AG08395 (cell line): ENCODE measurements at places on chromosomes 7 and 10.

DNA sequence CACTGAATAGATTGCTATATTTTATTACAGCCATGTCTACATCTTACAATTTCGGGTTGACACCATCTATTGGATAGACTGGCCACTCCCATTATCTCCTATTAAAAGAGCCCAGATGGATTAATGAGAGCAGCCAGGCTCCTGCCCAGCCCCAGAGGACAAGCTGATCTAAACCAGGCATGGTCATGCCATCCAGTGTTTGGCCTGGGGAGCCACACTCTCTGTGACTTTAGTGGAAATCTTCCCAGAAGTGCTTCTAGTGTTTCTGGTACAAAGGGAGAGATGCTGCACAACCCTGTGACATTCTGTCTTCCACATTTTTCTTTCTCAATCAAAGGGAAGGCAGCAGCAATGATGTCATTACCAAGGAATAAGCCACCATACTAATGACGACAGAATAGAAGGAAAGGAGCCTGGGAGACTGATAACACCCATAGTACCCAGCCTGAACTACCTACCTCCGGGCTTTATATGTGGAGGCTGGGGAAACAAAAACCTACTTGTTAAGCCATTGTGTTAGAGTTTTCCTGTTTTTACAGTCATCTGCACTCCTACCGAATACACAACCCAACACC is 5.0 kb downstream of the NEBL start:
- no peak for DNase-seq

DNA sequence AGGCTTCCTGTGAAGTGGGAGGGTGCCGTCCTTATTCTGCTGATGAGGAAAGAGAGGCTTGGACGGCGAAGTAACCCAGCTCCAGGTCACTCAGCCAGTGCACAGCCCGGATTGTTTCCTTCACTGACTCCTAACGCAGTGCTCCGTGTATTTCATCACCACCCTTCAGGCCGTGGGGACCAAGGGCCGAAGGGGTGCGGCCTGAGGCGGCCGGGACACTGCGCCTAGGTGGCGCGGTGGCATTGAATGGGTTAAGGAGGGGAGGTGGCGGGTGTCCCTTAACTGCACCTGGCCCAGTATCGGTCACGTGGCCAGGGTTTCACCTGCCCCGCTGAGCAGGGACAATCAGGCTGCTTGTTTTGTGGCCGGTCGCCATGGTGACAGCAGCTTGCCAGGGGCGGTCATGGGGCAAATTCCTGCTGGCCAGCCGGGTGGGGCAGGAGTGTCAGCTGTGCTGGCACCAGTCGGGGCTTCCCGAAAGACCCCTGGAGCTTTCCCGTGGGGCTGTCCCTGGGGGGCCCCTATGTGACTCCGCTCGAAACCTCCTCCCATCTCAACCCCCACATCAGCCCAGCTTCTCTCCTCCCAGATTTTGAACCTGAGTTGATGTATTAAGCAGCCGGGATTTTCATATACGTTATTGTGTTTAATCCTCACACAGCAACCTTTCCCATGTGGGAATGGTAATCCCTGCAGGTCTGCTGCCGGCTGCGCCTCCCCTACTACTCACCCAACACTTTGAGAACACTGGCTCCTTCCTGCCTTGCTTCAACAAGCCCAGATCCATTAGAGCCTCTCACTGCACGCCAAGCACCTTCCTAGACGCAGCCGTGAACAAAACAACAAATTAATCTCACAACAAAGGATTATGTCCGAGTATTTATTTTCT is 4.4 kb upstream of the ABHD11 start:
- no peak for DNase-seq

- no peak for DNase-seq
Measured at GRCh38 chr7:74056096-74056915, 27.3 kb upstream of the LIMK1 start.

DNA sequence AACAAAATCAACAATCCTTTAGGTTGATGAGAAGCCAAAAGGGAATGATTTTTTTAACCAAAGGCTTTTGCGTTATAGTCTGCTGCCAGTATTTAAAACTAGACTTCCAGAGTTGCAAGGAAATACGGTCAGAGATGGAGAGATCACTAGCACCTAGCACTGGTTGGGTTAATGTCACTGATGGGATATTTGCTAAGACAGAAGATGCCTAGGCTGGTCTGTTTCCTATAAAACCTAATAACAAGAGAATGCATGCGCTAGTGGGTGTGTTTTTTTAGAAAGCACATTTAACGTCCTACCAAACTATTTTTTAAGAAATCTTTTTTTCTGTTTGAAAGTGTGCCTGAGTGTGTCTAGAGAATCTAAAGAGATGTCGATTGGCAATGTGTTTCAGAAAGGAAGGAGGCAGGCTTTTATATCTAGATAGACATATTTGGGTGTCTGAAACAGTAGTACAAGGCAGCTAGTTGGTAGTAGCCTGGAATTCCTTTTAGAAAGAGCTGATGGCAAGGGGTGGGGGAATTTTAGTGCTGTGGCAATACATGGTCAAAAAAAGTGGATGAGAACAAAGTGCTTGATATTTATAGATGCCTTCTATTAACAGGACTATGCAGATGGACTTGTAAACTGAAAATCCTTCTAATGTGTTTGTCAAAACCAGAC is 863 bp downstream of the CALD1 start:
- no peak for DNase-seq

DNA sequence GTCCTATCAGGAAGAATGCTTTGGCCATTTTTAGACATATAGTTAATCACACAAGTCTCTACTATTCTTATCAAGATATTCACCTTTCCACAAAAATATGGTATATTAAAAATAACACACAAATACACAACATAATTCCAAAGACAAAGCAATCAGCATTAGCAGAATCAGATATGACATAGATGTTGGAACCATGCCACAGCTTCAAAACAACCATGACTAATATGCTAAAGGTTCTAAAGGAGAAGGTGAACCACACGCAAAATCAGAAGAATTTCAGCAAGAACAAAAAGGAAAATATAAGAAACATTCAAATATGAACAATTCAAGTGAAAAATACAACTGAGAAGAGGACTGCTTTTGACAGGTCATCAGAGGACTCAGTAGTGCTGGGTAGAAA is 670.2 kb upstream of the SORCS1 start:
- no peak for DNase-seq

- DNase-seq = no peak
Measured at GRCh38 chr7:90836937-90837336, 240.8 kb downstream of the CDK14 start.

DNA sequence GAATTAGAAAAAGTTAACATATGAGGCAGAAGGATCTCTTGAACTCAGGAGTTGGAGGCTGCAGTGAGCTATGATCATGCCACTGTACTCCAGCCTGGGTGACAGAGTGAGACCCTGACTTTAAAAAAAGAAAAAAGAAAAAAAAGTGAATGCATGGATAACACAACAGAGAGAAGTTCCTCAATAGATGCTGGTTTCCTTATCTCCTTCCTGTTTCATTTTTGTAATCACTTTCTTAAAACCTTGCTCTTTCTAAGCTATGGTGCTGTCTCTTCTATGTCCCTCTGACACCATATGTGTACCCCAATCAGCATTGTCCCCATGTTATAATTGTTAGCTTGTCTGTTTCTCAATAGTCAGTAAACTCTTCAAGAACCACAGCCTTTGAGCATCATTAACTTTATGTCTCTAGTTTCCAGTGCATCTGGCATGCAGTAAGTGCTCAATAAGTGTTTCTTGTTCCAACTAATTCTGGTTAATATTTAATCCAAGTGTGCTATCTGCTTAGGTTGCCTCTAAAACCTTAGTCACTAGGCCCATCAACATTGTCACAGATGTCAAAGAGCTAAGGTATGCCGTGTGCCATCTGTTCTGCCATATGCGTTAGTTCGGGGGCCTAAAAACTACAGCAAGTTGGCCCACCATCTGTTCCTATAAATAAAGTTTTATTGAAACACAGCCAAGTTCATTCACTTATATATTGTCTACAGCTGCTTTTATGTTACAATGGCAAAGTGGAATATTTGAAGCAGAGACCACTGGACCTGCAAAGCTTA is 36.2 kb downstream of the MPP7 start:
- DNase-seq = no peak

GRCh38 chr10:123996302-123996701 is 97.1 kb downstream of the CHST15 start:
- DNase-seq = no peak
